Amniotic epithelial cell (primary cell): ENCODE measurements at places on chromosomes 2 and 18.

DNA sequence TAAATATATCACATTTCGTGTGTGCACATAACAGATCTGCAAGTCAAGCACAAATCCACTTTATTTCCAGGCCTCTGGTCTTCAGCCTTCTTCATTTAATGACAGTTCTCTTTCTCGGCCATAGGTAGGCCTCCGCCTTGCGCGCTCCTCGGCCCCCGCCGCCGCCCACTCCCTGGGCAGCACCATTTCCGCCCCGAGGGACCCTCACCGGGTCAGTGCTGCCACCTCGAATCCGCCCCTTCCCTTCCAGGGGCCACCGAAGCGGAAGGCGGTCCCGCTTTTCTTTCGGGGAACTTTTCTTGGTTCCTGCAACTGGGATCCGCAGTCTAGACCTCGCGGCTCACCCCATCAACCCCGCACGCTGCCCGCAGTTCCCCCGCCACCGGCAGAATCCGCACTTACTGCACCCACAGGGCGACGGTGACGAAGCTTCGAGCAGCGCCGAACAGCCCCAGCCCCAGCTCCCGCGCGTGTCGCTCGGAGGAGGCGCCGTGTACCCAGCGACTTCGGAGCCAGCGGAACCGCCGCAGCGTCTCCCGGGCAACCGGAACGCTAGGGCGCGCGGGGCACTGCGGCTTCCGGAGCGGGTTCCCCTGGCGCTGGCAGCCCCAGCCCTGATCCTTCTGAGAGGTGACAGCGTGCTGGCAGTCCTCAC lies at the start of gene CDKL4:
Gene CDKL4, minus strand, starts transcription at position 502 of the 655 bp plus-strand sequence.
- no peak for DNase-seq

DNA sequence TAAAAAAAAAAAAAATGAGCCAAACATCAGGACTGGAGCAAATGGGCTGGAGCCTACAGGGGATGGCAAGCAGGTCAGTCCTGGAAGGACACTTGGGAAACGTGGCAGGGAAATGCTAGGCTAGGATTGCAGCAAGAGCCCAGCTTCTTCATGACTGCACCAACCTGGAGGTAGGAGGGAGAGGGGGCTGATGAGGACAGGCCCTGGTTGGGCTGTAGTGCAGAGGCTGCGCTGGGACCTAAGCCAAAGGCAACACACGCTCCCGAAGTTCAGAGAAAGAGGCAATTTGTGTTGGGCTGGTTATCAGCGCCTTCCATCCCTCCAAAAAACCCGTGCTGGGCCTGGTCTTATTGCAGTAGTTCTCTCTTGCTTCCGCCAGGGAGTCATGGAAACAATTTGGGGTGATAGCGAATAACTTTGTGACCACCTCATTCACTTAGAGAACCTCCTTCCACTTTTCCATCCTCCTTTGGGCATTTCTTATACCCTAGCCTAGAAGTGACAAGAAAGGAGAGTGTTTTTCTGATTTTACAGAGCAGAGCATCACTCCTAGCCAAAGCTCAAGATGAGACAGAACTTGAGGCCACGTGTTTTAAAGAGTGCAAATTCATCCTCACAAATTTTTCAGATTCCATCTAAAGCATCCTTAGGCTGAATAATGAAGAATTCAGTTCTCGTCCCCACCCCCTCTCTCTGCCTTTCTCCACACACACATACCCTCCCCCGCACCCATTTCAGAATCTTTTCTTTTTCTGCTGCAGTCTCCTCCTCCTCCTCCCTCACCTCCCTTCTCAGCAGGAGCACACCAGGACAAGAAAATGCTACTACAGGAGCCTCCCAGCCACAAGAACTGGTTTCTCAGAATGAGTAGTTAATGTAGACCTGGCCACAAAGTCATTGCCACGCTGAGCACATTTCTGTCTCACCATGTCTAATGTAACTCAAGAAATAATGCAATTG lies 82.5 kb upstream of the STPG4 start:
- DNase-seq: peak; percentile 84

DNA sequence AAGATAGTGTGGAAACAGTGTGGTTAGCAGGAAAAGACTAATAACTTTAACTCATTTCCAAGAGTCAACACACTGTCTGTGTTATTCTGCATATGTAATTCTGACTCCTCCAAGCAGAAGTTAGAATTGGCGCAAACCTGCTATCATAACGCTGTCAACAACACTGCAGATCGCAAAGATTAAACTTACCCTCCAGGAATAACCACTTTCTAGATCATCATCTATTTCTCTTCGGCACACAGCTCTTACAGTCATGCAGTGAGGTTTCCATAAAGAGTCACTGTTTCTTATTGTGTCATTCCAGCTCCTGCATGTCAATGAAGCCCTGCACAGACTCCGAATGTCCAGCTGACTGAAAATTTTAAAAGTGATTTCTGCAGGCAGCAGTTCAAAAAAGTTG lies 2.4 kb downstream of the FBXO48 start:
- no peak for DNase-seq

DNA sequence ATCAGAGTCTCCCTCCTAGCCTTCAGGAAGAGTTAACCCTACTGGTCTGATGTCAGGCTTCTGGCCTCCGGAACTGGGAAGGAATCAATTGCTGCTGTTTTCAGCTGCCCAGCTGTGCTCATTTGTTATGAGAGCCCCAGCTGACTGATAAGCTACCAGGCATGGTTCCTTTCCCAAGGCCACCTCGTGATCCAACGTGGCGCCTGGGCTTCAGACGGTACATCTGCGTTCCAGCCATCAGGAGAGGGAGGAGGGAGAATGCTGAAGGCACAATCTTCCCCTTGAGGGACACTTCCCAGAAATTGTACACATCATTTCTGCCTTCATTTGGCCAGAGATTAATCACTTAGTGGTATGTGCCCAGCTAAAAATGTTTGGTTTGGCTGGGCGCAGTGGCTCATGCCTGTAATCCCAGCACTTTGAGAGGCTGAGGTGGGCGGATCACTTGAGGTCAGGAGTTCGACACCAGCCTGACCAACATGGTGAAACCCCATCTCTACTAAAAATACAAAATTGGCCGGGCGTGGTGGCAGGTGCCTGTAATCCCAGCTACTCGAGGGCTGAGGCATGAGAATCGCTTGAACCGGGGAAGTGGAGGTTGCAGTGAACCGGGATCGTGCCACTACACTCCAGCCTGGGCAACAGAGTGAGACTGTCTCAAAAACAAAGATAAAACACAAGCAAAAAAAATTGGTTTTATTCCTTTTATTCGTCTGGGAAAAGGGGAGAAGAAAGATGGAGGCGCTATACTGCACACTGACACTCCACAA lies 10.5 kb upstream of the ARMC9 start:
- peak; percentile 82 for DNase-seq

DNA sequence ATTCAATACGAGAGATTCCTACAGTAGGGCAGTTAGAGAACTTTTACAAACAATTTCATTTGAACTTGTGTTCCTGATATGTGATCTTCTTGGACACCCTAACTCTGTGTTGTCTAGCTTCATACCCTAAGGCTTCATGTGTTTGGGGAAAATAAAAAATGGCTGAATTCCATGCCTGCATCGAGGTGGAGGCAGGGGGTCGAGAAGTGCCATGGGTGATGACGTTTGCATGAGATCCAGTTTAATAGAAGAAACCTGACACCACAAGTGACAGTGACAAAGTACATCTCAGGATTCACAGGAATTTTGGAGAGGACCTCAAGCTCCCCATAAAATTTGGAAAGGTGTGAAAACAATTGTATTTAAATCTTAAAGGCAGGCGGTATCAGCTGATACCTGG lies 169.2 kb upstream of the NABP1 start:
- no peak for DNase-seq

- no peak for DNase-seq
These were observed 18.7 kb upstream of the TMEM200C start for GRCh38 chr18:5914016-5914415.

DNA sequence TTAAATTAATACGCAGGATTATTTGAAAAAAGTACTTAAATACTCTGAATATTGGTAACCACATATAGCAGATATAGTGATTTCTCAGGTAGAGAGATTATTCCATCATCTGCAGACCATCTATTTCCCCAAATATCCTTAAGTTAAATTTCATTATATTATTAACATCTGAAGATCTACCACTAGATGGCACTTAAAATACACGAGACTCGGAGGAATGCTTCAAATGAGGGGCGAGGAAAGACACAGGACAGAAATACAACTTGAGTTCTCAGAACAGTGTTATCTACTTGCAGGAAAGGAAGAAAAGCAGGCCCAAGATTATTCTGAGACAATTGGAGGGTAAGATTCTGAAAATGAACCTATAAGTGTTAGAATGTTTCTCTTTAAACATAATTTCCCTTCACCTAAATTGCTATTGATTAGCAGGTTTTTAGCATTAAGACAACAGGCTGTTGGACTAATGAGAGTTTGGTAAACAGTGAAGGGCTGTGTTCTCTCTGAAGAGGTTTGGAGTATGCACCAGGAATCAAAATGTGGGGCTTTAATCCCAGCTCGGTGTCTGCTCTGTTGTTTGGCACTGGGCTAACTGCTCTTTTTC lies 76.9 kb upstream of the GCFC2 start:
- DNase-seq: peak; percentile 33

DNA sequence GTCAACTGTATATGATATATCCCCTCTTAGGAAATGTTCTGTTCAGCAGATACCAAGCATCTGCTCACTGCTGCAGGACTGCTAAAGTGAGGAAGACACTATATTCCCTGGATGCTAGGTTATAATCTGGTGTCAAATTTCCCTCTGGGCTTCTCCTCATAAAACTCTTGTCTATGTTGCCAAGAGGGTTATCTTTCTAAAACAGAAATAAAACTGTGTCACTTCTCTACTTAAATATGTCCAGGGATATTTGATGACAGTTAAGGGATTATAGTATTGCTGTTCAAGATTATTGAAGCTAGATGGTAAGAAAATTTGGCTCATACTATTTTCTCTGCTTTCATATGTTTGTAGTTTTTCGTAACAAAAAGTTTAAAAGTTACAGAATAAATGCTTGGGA lies 30.5 kb upstream of the SNRNP27 start:
- no peak for DNase-seq

DNA sequence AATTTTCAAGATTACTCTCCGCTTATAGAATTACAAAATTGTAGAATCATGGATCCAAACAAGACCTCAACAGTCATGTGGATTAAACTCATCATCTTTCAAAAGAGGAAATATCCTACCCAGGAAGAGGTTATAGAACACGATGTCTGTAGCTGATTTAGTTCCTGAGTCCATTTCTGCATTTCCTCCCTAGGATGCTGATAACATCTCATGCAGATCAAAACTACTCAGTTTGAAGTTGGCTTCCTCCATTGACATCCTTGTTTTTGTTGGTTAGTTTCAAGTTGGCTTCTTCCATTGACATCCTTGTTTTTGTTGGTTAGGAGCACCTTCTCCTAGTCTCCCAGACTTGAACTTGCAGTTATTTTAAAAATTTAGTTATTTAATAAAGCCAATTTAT lies 147.5 kb downstream of the PARD3B start:
- no peak for DNase-seq

DNA sequence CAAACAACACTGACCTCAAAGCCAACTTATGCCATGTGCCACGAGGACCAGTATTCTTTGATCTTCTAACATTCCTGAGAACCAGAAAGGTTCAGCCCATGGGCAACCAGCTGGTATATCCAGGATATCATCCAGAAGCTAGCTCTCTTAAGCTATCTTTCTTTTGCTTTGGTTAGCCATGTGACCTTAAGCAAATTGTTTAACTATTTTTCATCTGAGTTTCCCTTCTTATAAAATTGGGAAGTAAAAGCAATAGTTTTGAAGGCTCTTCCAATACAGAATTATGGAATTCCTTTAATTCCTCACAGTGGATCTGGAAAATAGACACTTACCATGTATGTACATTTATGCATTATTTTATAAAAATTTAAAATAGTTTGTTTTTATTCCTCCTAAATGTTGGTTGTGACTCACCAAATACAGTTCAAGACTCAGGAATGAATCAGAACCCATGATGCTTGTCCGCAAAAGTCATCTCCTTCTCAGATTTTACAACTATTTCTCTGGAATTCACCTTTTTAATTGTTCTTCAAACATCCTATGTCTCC lies 435.7 kb downstream of the ZEB2 start:
- peak; percentile 79 for DNase-seq

DNA sequence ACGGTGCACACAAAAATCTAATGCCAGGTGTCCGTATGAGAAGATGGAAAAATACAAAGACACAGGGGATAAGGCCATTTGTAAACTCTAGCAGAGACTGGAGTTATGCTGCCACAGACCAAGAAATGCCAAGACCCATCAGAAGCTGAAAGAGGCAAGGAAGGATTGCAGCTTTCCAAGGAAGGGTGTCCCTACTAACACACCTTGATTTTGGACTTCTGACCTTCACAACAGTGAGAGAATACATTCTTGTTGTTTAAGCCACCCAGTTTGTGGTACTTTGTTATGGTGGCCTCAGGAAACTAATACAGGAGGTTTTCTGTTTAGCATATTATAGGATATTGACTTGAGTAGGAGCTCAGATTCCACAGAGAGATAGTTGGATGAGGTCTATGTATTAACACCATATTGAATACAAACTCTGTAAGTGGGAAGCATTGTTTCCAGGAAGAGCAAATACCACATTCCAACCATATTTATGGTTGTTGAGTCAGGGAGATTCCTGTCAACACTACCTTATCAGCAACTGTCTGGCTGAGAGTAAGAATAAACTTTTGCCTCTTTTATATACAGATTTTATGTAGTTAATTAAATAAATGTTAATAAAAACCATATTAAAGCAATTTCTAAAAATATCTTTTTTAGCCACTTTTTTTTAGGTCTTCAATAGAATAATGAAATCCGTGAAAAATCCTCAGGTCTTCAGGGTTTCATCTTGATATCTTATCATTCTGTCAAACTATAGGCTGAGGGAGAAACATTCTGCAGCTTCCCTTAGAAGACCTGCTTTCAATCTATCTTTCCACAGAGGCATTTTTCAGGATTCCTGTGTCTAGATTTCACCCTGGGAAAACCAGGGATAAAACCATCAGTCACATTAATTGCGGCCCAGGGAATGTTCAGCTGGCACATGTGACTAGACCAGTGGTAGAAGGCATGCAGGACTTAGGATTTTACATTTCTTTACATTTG lies 35.4 kb upstream of the HNMT start:
- DNase-seq: peak; percentile 98

GRCh38 chr2:128280158-128280871 lies 38.4 kb downstream of the HS6ST1 start:
- no peak for DNase-seq

- no peak for DNase-seq
These were observed 114.5 kb upstream of the ALPP start for GRCh38 chr2:232264081-232264480.

DNA sequence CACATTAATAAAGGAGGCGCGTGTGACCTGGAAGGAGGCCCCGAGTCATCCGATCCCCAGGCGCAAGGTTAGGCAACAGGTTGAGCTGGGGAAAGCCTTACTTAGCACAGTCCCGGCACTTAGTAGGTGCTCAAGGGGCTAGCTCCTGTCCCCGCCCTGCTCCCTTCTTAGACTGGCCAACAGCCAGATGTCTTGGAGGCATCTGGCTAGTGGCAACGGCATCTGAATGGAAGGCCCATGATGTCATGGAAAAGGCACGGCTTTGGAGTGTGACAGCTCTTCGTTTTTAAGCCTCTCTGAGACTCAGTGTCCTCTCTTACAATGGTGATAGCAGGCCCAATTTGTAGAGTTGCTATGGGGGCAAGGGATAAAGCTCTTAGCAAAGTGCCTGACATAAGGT lies 258.3 kb downstream of the CYRIA start:
- no peak for DNase-seq
